ENCODE measurements at places on chromosomes 13 and 19.

DNA sequence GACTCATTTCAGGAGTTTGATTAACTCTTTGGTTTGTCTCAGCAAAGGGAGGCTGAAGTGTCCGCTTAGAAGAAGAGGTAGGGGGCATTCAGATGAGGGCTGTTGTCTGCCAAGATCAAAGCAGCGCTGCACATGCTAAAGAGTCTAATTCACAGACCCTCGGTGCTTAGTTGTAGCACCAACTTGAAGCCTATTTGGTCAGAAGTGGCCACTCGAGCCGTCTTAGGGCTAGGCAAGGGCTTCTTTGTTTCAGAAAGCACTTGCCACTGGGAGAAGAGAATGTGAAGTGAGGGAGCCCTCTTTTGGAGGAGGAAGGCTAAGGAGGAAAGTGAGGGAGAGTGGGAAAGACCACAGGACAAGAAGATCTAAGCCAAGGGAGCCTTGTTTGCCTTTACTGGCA is 313.4 kb upstream of the TMTC4 start:
- DNase-seq = peak; percentile 21

- no peak for DNase-seq
Measured at GRCh38 chr13:60790620-60791019, 393.6 kb downstream of the TDRD3 start.

DNA sequence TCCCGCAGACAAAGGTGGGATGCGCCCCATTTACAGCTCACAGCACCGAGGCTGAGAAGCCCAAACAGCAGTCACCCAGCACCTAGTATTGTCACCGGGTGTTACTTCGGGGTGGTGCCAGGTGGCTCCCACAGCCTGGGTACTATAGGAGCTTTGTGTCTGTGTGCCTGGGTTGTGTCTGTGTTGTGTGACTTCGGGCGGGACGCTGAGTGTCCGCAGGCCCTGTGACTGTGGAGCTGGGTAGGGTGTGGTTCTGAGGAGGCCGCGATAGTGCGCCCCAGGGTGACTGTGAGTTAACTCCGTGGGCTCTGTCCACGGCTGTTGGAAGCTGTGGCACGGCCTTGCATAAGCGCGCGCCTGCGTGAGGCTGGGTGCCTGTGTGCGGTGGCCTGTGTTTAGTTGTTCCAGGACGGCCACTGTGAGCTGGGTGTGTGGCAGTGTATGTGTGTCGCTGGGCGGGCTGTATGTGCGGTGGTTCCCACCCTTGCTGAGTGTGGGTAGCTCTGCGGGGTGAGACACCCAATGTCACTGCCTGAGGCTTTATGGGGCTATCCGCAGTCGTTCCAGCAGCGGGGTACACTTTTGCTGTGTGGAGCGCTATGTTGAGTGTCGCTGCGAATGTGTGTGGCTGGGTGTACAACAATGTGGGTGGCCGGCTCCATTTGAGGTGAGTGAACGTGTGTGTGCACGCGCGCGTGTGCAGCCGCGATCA is 559 bp upstream of the SSBP4 start:
- no peak for DNase-seq

GRCh38 chr13:67033170-67033569 is 197.0 kb downstream of the PCDH9 start:
- DNase-seq = no peak

GRCh38 chr19:3852614-3853254 is 16.1 kb downstream of the ZFR2 start:
- no peak for DNase-seq

DNA sequence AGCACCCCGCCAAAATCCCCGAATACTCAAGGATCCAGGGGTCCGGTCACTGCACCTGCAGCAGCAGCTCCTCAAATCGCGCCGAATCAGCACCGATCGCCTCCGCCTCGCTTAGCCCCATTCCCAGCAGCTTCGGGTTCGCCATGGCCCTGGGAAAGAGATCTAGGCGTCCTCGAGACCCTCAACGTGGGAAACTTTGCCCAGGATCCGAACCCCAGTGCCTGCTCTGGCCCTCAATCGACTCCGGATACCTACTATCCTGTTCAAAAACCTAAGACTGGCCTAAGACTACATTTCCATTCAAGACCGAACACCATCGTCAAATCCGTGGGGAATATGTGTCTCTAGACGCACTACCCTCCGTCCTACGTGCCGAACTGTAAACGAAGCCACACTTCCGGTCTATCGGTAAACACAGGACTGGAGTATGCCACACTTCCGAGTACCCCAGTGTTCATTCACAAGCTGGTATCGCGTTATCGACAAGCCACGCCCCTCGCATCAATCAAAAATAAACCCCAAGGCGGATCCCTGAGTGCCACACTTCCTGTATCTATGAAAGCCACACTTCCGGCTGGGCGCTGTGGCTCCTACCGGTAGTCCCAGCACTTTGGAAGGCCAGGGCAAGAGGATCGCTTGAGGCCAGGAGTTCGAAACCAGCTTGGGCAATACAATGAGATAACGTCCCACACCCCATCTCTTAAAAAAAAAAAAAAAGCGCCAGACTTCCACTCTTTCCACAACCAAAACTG is at the start of gene PIH1D1:
PIH1D1 (minus strand) TSS at position 385 of the 752 bp plus-strand sequence; CDS start at position 145, 240 bp downstream.
- DNase-seq = peak; percentile 83

DNA sequence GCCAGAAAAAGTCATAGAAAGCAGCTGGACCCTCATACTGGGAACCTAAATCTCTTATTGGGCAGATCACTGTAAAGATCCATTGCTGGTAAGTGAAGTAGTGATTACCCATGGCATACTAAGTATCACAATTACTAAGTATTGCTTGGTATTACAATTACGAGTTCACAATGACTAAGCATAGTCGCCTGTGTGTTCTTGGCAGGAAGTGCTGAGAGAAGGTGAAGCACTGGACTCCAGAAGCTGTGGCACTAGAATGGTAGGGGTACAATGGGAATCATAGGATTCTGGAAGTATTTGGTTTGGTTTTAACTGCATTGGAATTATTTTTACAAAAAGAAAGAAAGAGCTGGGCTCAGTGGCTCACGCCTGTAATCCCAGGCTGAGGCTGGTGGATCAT is 20.3 kb downstream of the LGALS16 start:
- no peak for DNase-seq

DNA sequence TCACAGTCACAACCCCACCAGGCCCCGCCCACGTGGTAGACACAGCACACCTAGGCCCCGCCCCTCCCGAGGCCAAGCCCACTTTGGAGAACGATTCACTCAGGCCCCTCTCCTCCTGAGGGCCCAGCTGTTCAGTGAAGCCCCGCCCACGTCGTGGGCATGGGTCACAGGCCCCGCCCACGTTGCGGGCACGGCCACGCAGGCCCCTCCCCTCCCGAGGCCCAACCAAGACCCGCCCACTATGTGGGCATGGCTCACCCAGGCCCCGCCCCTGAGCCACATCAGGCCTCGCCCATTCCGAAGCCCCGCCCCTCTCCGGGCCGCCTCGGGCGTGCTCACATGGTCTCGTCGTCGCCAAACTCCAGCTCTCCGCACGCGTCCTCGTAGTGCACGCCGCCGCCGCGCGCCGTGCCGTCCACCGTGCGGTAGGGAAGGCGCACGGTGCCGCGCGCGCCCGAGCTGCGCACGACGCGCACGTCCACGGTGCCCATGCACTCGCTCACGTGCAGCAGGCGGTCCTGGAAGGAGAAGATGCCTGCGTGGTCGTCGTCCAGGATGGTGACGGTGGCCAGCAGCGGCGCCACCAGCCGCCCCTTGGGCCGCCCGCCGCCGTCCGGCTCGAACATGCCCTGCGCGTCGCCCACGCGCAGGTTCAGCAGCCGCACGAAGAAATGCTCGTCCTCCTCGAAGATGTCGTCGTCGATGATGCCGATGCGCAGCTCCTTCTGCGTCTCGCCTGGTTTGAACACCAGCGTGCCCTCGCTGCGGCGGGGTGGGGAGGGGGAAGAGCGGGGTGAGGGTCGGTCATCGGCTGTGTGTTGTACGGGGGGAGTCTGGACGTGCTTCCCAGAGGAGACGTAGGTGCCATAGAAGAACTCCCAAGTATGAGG is 24.0 kb downstream of the SLC8A2 start:
- DNase-seq = peak; percentile 88

DNA sequence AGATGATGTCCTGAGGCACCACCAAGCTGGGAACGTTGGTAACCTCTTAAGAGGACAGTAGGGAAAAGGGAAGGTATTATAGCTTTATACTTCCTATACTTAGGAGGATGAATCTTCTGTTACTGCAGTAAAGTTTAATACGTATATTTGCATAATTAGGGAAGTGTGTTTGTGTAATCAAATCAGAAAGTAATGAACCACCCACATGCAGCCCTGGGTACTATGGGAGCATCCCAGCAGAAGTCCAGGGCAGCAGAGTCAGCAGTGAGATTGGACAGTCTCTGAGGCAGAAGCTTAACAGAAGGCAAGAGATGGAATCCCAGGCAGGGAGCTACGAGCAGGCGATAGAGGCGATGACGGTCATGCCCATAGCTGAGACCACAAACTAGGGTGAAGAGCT is 12.5 kb downstream of the SAFB start:
- DNase-seq = no peak

DNA sequence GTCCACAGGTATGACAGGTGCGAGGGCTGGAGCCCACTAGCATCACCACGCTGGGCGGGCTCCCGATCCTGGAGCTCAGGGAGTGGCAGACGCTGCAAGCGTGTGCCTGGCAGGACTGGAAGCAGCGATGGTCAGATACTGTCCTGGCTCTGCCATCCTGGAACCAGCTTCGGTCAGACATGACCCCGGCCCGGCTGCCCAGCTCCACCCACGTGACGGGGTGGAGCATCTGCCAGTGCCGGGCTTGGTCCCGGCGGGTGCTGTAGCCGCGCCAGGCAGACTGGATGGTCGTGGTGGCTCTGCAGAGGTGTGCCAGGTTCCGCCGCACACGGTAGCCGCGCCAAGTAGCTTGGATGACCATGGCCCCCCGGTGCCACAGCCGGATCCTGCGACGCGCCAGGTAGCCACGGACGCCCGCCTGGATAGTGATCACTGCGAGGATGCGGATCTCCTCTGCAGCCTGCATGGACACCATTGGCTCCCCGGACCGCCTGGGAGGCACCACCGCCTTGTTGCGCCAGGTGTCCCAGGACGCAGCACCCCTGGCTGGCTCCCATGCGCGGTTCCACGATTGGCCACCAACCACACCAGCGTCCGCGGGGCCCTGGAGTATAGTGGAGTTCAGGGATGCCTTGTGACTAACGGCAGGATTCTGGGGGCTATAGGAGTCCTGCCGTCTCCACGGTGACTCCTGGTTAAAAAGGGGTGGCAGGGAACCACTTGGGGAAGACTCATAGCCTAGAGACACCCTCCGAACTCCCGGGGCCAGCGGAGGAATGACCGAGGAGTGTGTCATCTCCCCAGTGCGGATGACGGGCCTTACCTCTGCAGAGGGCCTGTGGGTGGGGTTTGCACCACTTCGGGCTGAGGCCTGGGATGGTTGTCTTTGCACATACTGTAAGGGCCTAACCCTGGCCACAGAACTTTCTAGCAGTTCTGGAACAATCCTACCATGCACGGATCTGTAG is 16.5 kb downstream of the IQCN start:
- no peak for DNase-seq

DNA sequence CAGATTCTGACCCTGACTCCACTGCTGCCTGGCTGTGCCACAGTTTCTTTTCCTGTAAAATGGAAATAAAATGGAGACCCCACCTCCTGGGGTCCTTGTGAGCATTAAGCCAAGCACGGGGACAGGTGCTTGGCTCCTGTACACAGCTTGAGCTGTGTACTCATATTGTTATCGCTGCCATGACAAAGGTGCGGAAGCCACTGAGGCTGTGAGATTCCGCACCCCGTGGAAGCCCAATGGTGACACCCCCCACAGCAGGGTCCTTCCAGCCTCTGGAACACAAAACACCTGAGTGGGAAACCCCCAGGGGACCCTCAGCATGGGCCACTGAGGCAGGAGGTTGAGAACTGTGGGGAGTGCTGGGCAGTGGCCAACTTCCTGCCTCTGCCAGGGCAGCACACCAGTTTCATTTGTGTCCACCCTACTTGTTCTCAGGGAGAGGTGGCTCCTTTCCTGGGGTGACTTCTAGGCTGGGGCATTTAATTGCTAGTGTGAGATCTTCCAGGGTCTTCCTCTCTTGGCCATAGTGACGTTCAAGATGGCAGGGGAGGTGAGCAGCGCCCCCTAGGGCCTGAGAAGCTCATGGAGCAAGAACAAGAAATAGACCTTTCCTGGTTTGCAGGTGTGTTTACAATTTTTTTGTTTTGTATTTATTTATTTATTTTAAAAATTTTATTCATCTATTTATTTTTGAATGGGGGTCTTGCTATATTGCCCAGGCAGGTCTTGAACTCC is 5.4 kb upstream of the JSRP1 start:
- DNase-seq = peak; percentile 59

DNA sequence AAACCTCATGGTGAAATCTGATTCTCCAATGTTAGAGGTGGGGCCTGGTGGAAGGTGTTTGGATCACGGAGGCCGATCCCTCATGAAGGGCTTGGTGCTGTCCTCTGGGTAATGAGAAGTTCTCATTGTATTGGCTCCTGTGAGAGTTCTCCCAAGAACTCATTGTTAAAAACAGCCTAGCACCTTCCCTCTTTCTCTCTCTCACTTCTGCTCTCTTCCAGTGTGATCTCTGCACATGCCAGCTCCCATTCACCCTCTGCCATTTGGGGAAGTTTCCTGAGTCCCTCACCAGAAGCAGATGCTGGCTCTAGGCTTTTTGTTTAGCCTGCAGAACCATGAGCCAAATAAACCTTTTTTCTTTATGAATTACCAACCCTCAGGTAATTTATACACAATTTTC is 3.1 kb upstream of the SUCLA2 start:
- no peak for DNase-seq

DNA sequence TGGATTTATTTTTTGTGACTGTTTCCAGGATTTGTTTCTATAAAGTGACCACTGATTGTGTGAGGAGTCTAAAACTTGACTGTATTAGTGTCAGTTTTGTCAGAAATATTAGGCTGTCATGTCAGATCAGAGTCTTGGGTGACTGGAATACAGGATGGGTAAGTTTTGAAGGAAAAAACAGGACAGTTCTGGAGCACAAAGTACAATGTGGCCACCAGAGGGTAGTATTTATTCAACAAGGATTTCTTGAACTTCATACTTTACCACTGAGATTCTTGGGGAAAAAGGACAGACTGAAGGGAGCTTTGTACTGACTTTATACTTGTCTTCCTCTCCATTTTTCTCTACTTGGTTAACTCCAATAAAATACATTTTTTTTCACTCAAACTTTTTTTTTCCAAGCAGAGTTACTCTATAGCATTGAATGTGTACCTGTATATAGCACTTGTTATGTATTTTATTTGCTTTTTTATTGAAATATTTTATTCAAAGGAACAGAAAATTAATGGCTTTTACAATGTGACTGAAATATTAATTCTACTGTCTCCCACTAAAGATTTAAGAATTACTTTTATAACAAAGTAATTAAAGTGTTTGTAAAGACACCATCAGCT is 51.1 kb downstream of the LMO7 start:
- no peak for DNase-seq

GRCh38 chr13:30995331-30995730 is 62.9 kb downstream of the TEX26 start:
- DNase-seq = no peak
